Stimulated activated naive CD8-positive, alpha-beta T cell treated with anti-CD3 and anti-CD28 coated beads, Interleukin-15, Interleukin-2, amounts not matched to agents 100 U/mL and 50 U/mL, for 24 hours (primary cell): ENCODE measurements at places on chromosomes 4 and X.

DNA sequence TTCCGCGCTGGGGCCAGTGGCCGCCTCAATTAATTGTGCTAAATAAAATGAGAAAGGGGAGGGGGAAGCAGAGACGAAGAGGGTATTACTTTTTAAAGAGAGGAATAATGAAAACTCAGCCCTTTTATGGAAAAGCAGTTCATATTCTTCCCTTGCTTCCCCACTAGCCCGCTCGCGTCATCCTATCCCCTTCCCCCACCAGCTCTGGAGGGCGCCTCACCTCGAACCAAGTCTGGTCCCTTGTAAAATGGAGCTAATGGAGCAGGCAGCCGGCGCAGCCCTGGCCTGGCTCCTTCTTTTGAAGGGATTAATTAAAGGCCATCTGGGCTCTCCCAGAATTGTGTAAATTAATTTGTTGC lies 511 bp upstream of the NKX6-1 start:
- DNase-seq: no peak

DNA sequence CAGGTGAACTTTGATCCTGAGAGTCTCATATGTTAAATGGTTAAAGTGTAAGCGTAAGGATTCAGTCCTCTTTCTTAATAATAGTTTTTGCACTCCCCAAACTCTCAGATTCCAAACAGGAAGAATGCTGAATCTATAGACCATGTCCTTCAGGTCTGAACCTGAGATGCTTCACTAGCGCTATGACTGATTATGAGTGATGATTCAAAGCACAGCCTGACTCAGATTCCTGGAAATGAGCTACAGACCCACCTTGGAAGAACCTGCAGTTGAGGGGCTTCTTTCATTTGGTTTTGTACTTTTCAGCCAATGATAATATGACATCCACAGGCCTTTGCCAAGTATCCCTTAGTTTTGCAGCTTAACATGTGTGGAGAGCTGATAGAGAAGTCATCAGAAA lies 1.4 kb downstream of the EDNRA start:
- DNase-seq: no peak

- no peak for DNase-seq
Measured at GRCh38 chr4:89765966-89766365, 71.0 kb downstream of the SNCA start.

GRCh38 chr4:141853091-141853764 lies 216.8 kb downstream of the IL15 start:
- DNase-seq: no peak

- no peak for DNase-seq
Measured at GRCh38 chr4:142416121-142416520, 430.0 kb downstream of the INPP4B start.

- DNase-seq: no peak
Measured at GRCh38 chr4:73583666-73584065, 36.6 kb downstream of the RASSF6 start.

DNA sequence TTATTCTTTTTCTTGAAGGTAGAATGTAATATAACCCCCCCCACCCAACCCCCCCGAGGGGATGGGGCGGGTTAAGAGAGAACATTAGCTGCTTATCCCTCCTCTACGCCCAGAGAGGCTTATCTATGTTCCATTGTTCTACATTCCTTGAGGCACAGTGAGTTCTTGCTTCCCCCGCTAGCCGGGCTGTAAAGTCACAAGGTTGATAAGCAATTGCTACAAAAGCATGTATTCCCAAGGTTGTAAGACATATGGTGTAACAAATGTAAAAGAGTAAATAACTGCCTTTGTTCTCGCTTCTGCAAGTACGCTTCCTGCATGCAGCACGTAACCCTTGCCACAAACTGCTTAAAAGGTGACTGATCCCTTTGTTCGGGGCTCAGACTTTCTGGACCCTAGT lies 8.2 kb downstream of the DCAF8L2 start:
- DNase-seq: no peak

DNA sequence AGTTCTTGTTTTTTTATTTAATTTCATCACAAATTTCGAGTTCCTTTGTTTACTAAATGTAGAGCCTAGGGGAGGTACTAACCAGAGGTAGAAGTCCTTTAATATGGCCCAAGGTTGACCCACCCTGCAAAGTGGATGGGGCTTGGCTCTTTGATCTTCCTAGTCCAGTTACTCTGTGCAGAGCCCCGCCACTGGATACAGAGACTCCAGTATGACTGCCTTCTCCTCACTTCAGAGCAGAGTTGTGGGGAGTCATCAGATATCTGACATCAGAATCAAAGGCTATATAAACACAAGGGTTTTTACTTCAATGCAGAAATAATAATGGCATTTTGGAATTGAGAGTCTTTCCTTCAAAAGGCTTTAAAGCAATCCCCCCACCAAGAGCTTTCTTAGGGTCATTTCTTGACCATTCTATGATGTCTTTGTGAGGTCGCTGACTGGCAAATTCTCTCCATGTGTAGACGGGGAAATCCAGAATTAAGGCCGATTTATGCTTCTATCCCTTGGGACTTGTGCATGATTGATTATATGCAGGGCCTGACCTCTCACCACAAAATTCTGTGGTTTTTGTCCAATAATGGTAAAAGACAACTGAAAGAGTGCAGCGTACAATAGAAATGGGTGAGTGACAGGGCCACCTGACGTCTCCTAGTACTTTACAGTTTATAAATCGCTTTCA lies 88.3 kb upstream of the CITED1 start:
- DNase-seq: no peak

DNA sequence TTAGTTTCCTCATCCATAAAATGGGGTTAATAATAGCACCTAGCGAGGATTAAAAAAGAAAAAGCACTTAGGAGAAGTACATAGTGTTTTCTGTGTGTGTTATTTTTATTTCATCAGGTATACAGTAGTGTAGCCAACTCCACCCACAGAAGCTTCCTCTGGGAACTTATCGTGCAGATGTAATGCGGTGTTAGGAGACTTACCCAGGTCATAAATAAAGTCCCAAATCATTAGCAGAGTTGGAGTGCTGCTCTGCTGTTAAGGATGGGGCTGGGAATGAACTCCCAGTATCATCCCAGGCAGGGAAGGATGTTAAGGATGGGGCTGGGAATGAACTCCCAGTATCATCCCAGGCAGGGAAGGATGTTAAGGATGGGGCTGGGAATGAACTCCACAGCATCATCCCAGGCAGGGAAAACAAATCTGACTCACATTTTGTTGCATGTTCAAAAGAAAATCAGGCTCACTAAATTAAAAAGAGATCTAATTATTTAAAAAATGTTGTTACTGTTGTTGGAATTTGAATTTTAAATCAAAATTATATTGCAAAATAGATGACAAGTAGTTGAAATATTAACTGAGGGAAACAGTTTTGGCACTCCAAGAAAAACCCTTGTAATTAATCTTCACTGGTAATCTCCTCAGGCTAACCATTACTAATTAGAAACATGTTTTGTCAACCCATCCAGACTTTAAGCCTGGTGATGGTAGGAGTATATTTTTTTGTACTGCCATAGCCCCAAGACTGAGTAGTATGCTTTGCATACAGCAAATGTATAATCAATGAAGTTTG lies 10.2 kb upstream of the SFRP2 start:
- DNase-seq: no peak

- DNase-seq: peak; percentile 80
Measured at GRCh38 chr4:3047464-3048286, 26.7 kb downstream of the HTT-AS start.

- no peak for DNase-seq
Measured at GRCh38 chrX:130793975-130794374, 109.0 kb downstream of the ENOX2 start.

GRCh38 chr4:13056630-13057189 lies 427.4 kb downstream of the RAB28 start:
- DNase-seq: no peak

DNA sequence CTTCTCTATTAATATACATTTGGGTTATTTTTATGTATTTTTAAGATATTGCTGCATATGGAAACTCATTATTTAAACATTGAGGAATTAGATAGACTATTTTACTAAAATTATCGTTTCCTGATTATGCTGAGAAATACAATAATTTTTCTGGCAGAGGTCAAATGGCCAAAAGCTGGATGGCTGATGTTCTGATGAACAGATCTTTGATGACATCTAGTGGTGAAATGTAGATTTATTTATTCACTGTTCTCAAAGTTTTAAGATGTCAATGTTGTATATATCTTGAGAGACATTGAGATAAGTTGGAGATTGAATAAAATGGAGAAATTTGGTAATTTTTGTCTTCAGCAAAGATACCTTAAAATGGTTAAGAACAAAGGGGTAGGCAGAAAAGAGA lies 96.2 kb downstream of the UGT8 start:
- DNase-seq: no peak

DNA sequence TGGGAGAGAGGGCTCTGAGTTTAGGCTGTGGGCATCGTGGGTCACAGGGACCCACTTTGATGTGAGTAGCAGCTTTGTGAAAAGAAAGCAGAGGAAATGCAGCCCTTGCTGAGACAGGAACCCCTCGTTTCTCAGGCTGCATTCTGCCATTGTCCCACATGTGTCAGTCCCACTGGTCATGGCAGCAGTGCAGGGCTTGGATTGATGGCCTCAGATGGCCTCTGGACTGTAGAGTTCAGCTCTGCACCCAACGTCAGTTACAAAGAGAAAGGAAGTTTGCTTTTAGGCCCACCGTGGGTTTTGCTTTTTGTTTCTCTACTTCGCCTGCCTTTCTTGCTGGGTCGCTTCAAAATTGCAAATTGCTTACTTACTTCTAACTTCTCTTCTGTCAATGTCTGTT lies 248.3 kb upstream of the KLF3 start:
- DNase-seq: no peak

GRCh38 chrX:150028692-150029091 lies 90.4 kb upstream of the EOLA2 start:
- DNase-seq: no peak

- no peak for DNase-seq
Measured at GRCh38 chr4:125169192-125169591, 145.6 kb upstream of the FAT4 start.

GRCh38 chrX:129039176-129039575 lies 484.1 kb downstream of the SMARCA1 start:
- no peak for DNase-seq

DNA sequence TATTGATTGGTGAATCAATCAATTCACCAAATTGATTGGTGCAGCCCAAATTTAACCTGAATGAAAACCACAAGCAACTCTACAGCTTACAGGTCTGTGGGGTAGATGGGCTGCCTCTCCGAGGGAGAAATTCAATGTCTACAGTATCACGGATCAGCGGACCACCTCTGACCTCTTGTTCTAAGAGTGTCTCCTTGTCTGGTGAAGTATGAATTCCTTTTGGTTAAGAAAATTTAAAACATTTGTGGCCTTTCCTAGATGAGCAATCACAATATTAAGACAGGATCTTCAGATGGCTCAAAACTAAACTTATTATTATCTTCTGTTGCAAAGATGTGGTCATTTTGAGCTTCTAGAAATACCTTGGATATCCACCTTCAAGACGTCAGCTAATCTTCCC lies 153.3 kb downstream of the IL15 start:
- DNase-seq: no peak

GRCh38 chr4:121164291-121164690 lies at the start of gene TNIP3:
TSS of gene TNIP3 (minus strand) at chr4:121164321. CDS start at chr4:121164125, 196 bp downstream.
- no peak for DNase-seq

- no peak for DNase-seq
Measured at GRCh38 chr4:183012879-183013729, 86.0 kb upstream of the WWC2 start.

- no peak for DNase-seq
Measured at GRCh38 chrX:146602246-146602645, 207.3 kb upstream of the CXorf51B start.

- DNase-seq: no peak
Measured at GRCh38 chrX:3501833-3502535, 155.5 kb upstream of the MXRA5 start.

DNA sequence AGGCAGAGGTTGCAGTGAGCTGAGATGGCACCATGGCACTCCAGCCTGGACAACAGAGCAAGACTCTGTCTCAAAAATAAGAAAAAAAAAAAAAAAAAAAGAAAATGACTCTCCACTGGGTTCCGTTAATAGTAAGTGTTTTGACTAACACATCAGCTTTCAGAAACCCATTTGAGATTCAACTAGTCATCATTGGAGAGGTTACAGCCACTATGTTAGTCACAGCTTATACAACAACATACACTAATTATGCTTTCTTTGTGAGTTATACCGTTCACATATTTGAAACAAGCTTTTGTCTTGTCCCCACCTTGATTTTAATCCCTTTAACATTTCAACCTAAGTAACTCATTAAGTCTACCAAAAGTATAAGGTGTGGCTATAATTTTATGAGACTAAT lies 48.2 kb downstream of the HADH start:
- no peak for DNase-seq

- DNase-seq: no peak
Measured at GRCh38 chr4:140719686-140720085, 36.5 kb downstream of the TBC1D9 start.

GRCh38 chrX:39613482-39613995 lies 484.2 kb downstream of the BCOR start:
- DNase-seq: no peak

GRCh38 chr4:72377491-72378194 lies 191.4 kb downstream of the ADAMTS3 start:
- no peak for DNase-seq

DNA sequence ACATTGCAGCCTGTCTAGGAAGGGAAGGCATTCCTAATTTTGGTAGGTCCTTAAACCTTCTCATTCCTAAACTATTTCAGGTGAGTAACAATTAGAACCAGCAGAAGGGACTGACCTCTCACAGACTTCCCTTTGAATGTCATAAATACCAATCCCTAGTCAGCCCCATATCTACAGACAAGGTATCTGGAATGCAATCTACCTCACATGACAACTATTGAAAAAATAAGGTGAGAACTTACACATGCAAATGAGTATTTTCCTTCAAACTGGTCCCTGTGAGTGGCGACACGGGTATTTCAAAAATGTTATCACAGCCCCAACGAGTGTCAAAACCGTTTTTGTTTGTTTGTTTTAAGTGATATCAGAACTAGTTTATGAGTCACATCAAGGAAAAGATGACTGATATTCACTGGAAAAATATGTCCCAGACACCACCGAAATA lies 102.4 kb upstream of the VCX2 start:
- no peak for DNase-seq

DNA sequence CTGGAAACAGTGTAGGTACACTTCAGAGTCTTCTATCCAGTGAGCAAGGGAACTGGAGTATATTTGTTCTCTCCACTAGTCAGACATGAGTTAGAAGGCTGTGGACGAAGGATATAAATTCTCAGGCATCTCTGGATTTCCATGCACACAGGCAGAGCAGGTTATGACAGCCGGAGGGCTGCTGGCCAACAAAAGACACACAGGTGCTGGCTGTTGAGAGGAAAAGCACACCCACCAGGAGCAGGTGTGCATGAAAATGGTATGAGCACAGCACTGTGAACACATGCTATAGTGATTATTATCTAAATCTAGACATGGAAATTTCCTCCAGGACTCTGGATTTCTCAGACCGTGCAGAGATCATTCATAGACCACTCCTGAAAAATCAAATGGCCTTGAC lies 444.7 kb upstream of the RPS6KA3 start:
- DNase-seq: no peak

DNA sequence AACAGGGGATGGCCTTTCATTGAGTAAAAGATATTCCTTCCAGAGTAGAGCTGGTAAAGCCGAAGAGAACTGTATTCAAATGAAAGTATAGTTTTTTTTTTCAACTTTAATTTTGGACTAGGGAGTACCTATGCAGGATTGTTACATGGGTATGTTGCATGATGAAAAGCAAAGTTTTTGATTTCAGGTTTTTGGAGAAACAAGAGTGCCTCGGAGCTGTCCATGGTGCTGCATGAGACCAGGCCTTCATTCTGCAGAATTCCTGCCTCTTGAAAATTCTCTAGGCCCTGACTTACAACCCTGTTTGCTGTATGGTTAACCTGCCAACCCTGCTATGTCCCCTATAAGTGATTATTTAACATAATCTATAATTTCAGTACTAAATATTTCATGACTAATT lies 1065.7 kb upstream of the FTHL17 start:
- DNase-seq: no peak

GRCh38 chr4:22237155-22237751 lies 278.6 kb downstream of the ADGRA3 start:
- DNase-seq: peak; percentile 40
